ENCODE measurements at places on chromosomes 3 and 15.

- DNase-seq = no peak
These were observed 283.0 kb downstream of the UACA start for GRCh38 chr15:70480196-70480856.

DNA sequence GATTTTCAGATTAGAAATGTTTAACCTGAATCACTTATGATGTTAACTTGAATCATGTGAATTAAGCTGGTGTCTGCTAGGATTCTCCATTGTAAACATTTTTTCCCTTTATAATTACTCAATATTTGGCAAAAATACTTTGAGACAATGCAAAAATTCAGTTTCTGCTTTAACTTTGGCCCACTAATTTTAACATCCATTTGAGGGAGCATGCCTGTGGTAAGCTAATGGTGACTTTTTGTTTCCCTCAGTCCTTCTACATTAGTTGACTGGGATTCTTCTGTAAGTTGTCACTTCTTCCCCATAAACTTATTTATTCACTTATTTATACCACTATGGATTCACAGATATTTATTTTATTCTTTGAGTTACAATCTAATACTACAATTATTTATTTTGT, 59.3 kb downstream of the PIK3R4 start:
- no peak for DNase-seq

DNA sequence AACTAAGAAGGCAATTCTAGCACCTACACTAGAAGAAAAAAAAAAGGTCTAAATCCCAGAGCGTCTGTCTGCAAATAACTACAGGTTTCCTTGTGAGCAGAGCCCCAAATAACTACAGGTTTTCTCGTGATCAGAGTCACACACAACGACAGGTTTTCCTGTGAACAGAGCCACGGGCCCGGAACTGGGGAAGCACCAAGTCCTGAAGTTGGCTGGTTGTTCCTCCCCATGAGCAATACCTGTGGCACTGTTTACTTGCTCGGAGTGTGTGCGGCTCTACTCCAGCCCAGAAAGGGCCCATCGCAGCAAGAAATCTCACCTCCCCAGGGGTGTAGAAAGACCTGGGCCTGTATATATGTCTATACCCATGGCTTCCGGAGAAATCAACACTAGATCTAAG, 644 bp upstream of the MASP1 start:
- DNase-seq = no peak

GRCh38 chr3:49813497-49814174, at the start of gene UBA7:
TSS of gene UBA7 (minus strand) at chr3:49813953. CDS start at chr3:49813787, 166 bp downstream.
- no peak for DNase-seq

DNA sequence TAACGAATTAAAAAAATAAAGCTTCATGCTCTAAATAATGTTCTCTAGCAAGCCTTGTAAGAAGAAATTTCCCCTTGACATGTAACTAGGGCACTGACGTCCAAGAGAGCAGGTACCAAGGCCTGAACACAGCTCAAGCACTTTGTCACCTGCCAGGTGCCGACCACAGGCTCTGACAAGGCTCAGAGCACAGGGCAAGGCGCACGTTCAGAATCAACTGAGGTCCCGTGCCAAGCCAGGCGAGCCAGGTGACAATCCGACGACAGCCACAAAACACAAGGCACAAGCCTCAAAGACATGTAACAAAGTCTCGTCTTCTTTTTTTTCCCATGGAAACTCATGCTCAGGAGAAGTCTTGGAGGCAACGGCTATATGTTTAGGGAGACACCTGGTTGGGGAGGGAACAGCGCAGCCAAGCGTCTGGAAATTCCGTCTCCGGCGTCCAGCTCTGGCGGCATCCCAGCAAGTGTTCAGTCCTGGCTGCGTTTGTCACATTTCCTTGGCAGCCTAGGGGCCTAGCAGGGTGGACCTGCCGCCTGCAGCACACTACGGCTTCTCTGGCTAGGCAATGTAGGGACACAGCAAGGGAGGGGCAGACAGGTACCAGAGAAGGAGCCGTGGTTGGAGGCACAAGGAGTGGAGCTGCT, 76.7 kb downstream of the ADAMTS17 start:
- DNase-seq = no peak

DNA sequence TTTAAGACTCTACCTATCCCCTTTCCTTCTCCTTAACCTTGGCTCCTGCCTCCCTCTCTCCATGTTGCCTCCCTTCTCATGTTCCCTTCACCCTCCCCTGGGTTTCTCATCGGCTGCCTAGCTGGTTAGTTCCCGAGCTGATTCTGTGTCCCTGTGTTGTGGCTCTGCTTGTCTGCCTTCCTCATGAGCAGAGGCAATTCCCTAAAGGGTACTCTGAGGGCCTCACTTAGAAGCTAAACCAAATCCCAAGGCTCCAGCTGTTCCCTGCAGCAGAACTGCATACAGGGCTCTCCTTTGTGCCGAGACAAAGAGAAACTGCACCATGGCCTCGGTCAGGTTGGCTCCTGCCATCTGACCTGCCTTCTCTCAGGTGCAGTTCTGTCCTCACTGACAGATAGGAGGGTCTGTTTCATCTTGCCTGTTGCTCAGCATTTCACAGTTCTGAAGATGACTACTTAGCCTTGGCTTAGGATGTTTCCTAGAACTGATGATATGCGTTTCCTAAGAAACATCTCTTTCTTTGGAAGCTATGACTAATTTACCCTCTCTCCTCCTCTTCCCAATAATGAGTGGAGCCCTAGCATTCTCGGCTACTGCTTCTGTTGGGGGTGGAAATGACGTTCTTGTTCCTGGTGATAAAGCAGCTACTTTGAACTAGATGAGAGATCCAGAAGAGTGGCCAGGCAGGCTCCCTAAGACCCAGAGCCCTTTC, 27.1 kb downstream of the DUOX1 start:
- DNase-seq = no peak

GRCh38 chr3:44339181-44340057, 853 bp downstream of the TCAIM start:
- no peak for DNase-seq

Measured in T-helper 2 cell (primary cell).